ENCODE measurements at places on chromosomes 1 and 21.
A peak's percentile ranks its signal among the peaks of the same experiment; 100 is the strongest.

GRCh38 chr1:203274603-203275381 is 30.5 kb upstream of the BTG2 start:
- DNase-seq: no peak

DNA sequence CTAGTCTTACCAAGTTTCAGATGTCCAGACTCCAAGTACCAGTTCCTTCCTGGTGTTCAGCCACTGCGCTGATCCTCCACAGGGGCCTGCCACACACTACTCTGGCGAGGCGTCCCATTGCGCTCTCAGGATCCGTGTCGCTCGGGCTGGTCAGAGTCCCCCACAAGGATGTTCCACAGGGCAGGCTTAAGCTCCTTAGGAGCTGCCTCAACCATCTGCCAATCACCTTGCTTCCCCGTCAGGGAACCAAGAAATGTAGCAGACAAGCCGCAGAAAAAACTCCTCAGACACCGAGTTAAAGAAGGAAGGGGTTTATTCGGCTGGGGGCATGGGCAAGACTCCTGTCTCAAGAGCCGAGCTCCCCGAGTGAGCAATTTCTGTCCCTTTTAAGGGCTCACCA is 9.8 kb downstream of the OR2W3 start:
- no peak for DNase-seq

DNA sequence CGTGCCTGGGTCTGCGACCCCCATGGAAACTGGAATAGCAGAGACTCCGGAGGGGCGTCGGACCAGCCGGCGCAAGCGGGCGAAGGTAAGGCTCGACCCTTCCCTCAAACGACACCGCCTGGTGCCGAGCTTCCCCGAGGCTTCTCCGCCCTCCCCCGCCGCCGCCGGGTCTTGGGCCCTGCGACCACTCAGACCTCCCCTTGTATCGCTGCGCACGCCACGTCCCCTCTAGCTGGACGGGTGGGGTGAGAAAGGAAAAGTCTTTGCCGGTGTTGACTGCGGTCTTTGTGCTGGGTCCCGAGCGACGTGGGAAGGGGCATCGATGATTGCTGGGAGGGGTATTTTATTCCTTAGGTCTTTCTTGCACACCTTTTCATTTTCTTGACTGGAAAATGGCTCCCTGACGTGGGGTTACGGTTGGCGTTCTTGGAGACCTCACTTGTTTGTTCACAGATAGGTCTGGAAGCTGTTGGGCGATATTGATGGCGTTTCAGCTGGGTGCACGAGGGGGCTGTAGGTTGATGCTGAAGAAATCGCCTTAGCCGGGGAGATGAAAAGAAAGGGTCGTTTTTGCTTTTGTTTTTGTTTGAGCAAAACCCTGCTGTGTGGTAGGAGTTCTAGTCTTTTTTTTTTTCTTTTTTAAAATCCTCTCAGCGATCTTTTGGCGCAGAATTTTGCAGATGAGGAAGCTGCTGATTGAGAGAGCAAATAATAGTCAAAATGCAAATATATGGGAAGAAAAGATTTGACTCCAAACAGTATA is 776 bp downstream of the KDM1A start:
- DNase-seq: peak; percentile 19

DNA sequence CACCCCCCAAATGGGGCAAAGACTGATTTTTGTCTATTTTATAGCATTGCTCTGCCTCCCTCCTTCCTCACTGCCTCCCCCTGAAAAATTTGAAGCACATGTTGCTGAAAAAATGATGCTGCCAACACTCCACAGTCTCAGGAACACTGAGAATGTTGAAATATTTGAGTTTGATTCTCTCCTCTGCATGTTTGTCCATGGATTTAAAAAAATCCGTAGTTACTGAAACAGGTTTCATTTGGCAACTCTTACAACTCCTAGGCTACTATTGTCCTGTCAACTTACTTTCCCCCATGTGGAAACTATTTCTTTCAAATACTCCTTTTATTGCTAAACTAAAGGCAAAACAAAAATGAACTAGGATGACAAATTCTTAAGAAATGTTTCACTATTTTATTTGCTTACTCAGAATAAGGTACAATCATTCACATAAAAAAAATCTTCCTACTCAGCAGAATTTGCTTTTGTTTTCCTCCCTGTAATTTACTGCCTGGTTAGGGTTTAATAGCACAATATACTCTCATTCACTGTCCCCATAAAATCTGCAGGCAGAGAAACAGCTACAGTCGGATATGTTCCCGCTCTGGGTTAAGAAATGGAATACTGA is 50.2 kb downstream of the C21orf91 start:
- peak; percentile 13 for DNase-seq

GRCh38 chr1:12764016-12764415 is 9.5 kb upstream of the PRAMEF12 start:
- no peak for DNase-seq

- no peak for DNase-seq
These were observed 227.7 kb downstream of the SMYD3 start for GRCh38 chr1:246279402-246279801.

GRCh38 chr1:221782477-221782876 is 40.6 kb upstream of the DUSP10 start:
- peak; percentile 65 for DNase-seq

GRCh38 chr1:58870298-58870676 is 86.4 kb upstream of the JUN start:
- no peak for DNase-seq

GRCh38 chr21:42003051-42003461 is 7.1 kb downstream of the ZBTB21 start:
- DNase-seq: peak; percentile 43

DNA sequence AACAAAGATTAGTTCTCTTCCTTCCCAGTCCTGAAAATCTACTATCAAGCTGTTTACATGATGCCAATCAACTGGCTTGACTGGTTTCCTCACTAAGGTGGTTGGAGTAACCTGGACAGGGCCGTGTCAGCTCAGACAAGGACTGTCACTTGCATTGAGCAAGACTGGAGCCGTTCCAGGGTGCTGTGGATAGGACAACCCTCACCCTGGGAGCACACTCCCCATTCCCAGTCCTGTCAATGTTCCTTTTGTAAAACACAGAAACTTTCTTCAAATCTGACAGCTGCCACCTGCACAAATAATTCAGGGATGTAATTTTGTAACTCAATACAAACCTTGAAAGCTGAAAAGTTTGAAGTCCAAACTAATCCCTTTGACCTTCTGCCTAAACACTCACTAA is 31.4 kb downstream of the PLPP3 start:
- DNase-seq: no peak

DNA sequence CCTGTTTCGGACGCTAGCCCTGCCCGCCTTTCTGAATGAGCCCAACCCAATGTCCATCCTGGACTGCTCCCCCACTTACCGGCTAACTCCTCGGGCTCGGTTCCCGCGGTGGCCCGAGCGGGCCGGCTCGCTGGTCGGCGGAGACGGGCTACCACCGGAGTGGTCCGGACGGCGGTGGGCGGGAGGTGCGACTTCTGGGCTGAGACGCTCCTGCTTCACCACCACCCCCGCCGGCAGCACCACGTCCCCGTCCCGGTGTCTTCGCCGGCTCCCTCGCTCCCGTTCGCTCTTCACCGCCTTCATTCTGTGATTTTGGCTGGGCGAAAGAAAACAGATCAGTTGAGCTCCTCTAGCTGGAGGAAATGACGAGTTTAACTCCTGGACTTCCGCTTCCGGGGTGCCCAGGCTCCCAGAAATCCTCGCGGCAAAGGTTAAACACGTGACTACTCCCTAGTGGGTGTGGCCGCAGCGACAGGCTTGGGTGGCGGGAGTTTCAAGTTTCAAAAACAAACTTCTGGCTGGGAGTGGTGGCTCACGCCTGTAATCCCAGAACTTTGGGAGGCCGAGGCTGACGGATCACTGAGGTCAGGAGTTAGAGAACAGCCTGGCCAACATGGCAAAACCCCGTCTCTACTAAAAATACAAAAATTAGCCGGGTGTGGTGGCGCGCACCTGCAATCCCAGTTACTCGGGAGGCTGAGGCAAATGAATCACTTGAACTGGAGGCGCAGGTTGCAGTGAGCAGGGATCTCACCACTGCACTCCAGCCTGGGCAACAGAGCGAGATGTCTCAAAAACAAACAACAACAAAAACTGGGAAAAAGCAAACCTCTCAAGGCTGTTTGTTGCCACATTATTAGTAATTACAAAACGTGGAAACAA is at the start of gene SNIP1:
SNIP1 (minus strand) TSS at position 367 of the 882 bp plus-strand sequence; CDS start at position 303, 64 bp downstream.
- peak; percentile 99 for DNase-seq

DNA sequence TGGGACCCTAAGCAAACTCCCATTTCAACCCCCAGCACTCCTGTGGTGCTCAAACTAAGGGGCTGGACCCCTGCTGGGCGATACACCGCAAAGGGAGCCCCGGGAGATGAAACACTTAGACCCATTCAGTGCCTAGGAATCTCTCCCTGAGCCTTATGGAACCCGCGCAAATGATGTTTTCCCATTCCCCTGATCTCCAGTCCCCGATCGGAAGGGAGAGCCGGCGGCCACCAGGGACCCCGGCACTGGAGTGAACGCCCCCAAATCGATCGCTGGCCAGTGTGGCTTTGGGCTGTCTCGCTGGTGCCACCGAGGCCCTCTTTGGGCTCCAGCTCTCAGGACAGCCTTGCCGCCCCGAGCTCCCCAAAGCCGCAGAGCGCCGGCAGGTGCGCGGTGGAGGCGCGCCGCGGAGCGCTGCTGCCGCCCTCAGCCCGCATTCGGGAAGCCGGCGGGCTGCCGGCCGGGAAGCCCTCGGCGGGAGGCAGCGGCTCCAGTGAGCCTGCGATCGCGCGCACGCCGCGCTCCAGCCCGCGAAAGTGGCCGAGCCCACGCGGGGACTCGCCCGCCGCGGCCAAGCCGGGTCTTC is 1.1 kb downstream of the PLXNA2 start:
- DNase-seq: no peak

DNA sequence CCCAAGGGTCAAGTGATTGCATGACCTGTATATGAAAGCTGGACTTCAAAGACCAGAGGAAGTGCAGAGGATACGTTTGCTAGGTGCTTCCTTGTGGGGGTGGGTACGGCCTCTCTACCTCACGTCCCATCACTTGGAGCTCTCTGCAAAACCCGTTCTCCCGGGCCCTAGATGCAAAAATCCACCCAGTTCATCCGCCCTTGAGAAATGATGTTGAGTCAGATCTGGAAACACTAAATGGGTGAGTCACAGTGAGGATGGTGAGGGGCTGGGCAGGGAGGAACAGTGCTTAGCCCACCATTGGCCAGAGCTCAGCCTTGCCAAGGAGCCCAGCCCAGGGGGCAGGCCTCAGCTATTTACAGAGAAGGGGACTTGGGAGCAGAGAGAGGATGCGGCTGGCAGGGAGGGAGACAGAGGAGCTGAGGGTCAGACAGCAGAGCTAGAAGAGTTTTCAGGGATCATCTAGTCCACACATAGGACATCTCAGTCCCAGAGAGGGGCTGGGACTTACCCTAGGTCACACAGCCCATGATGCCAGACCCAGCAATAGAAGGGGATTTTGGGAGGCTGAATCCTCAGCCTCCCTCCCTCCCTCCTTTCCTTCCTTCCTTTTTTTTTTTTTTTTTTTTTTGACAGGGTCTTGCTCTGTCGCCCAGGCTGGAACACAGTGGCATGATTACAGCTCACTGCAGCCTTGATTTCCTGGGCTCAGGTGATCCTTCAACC is 14.6 kb downstream of the ARHGEF10L start:
- peak; percentile 79 for DNase-seq

Measured in AG08395 (cell line).